ENCODE measurements at places on chromosomes 7 and 10.

GRCh38 chr10:78579576-78579975, 489.2 kb upstream of the ZMIZ1 start:
- peak; percentile 57 for DNase-seq

GRCh38 chr10:124710266-124710881, 33.8 kb downstream of the FAM53B start:
- no peak for DNase-seq

DNA sequence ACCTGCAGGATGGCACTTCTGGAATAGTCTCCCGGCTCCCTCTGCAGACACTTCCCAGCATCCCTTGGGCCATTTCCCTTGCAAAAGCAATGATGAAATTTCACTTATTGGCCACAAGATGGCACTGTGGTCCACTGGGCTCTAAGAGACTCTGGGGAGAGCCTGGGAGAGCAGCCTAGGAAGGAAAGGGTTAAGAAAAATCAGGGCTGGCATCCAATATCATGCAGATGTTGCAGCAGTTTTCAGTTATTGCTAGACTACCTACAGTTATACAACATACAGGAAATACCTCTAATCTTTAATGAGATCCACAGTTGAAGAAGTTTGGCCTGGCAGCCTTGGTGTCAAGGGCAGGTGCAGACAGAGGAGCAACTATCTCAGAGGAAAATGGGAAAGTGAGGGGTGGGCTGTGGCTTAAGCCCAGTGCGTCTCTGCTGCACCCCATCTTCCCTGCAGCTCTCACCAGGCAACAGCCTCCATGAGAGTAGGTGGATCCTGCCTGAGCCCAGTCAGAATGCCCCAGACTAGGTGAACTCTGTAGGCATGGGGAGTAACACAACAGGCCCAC, 100.2 kb upstream of the PRSS58 start:
- DNase-seq, result peak; percentile 75

DNA sequence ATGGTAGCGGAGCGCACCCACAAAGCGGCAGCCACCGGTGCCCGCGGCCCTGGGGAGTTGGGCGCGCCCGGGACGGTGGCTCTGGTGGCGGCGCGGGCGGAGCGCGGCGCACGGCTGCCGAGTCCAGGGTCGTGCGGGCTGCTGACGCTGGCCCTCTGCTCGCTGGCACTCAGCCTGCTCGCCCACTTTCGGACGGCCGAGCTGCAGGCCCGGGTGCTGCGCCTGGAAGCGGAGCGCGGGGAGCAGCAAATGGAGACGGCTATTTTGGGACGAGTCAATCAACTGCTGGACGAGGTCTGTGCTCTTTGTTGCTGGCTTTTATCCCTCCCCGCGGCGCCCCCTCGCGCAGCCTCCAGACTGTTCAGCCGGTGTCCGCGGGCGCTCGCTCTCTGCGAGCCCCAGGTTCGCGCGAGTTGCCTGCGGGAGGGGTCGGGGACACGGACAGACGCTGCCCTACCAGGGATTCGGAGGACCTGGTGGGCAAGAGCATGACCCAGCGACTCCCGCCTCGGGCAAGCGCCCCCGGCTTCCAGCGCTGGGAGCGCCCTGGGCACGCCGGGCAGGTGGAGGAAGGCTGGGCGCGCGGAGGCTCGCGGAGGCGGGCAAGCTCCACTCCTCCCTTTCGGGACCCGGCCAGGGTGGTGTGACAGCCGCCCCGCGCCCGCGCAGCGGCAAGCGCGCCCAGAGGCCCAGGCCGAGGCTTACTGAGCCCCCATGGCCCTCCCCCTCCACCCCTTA, 887 bp downstream of the COL13A1 start:
- DNase-seq, result no peak

DNA sequence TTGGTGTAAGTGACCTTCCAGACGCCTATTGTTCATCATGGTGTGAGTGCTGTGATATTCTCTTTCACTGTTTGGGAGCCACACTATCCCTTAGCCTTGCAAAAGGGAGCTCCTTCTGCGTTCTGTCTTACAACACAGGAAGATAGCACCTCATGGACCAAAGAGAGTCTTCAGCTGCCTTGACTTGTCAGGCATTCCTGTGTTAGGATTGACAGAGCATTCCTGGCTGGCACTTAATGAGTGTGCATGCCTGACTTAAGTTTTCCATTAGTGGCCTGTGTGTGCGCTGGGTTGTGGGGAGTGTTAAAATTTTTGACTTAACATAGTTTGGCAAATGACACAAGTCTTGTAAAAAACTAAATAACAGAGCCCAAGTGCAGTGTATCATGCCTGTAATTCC, 21.9 kb upstream of the MSRB2 start:
- no peak for DNase-seq

All from midbrain (tissue), 1 donor.